Coronary artery (tissue), 2 donors: ENCODE measurements at places on chromosomes 11 and 22.

- no peak for DNase-seq
These were observed 32.5 kb downstream of the RTN3 start for GRCh38 chr11:63713766-63714165.

GRCh38 chr11:21944577-21944976, 248.3 kb upstream of the ANO5 start:
- no peak for DNase-seq

DNA sequence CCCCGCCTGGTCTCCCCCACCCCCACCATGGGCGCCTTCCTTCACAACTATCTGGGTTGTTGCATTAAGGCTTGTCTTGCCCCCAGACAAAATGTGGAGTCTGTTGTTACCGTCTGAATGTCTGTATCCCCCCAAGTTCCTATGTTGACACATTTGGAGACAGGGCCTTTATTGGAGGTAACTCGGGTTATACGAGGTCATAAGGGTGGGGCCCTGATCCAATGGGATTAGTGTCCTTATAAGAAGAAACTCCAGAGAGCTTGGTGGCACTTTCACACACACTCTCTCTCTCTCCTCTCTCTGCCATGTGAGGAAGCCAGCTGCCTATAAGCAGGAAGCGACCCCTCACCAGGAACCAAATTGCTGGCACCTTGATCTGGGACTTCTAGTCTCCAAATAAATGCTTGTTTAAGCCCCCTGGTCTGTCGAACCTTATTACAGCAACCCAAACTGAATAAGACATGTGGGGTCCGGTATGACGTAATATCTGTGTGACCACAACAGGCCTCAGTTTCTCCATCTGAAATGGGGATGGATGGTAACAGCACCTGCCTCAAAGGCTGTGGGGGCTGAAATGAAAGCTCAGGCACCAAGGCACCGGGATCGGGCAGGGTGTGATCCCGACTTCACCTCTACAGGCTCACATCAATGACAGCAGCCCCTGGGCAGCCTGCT, 222.3 kb downstream of the CTTN start:
- no peak for DNase-seq

GRCh38 chr22:27795696-27796517, 5.6 kb downstream of the MN1 start:
- DNase-seq = peak; percentile 72

DNA sequence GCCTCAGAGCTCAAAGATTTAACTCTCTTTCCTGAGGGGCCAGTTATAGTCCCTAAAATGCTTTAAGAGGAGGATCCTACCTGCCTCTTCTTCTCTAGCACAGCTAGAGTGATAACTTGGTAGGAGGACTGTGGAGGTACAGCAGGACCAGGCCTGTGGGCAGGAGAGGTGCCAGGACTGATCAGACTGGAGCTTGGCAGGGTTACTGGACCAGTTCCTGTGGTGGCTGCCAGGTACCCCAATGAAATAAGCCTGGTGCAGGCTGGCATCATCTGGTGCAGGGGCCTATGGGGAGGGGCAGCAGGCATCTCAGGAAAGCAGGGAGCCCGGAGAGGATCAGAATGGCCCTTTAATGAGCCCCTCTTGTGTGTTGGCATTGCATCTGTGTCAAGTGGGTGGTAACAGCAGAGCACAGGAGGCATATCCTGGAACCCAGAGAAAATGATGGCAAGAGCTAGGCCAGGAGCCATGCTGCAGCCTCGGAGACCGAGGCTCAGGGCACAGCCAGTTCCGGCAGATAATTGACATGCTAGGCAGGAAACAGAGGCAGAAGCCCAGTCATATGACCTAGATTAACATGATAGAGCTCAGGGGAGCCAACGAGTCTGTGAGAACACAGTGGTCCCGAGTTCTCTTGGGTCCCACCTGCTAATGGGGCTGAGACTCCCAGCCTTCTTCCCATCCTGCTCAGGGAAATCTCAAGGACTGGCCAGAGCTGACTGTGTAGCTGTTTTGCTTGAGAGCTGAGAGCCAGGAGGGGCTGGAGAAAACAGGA, 187.5 kb upstream of the ZBED5 start:
- no peak for DNase-seq

GRCh38 chr11:72618803-72619202, 55.4 kb downstream of the PDE2A start:
- DNase-seq = no peak

GRCh38 chr22:46280063-46280817, 12.4 kb downstream of the TTC38 start:
- DNase-seq = no peak

- DNase-seq = no peak
These were observed 160.1 kb upstream of the ZC3H12C start for GRCh38 chr11:109933126-109933525.

- no peak for DNase-seq
These were observed 9.9 kb downstream of the HTR3A start for GRCh38 chr11:113984781-113985180.

DNA sequence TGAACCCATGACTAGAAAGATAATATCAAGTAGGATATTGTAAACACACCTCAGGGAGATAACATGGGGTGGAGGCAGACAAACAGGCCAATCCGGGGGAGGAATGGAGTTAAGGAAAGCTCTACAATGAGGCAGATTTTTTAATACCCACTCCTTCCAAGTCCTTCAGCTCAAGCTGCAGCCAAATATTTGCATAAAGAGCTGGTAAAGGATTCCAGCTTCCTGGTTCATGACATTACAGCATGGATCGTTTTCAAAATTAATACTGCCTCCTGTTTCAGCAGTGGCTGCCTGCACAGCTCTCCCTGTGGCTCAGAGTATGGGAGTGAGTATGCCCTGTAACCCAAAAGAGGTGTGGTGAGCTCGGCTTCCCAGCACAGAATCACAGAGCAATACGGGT, 5.1 kb downstream of the POU2AF3 start:
- DNase-seq = no peak

DNA sequence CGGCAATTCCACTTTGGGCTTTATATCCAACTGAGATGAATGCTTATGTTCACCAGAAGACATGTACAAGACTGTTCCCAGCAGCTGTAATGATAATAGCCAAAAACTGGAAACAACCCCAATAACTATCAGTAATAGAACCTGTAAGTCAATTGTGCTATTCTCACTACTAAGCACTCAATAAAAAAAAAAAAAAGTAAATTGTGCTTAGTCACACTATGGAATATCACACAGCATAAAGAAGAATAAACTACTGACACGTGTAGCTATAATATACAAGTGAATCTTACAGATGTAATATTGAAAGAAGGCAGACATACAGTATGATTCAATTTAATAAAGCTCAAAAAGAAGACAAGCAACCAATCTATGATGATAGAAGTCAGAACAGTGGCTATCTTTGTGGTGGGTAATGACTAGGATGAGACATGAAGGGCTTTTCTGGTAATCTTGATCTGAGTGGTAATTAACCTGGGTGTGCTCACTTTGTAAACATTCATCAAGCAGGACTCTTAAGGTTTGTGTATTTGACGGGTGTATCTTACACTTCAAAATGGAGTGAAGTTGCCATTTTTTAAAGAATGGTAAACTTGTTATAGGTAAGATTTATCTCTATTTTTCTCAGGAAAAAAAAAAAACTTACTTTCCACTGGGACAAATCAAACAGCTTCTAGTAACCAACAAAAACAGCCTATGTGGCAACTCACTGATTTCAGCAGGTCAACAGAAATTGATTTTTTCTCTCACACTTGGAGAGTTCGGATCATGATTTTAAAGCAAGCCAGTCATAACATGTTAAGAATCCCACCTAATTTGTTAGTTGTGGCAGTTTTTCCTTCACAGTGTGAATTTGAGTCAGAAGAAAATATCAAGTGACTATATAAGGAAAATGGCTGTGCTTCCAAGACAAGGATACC, 84.2 kb downstream of the CCDC83 start:
- no peak for DNase-seq

DNA sequence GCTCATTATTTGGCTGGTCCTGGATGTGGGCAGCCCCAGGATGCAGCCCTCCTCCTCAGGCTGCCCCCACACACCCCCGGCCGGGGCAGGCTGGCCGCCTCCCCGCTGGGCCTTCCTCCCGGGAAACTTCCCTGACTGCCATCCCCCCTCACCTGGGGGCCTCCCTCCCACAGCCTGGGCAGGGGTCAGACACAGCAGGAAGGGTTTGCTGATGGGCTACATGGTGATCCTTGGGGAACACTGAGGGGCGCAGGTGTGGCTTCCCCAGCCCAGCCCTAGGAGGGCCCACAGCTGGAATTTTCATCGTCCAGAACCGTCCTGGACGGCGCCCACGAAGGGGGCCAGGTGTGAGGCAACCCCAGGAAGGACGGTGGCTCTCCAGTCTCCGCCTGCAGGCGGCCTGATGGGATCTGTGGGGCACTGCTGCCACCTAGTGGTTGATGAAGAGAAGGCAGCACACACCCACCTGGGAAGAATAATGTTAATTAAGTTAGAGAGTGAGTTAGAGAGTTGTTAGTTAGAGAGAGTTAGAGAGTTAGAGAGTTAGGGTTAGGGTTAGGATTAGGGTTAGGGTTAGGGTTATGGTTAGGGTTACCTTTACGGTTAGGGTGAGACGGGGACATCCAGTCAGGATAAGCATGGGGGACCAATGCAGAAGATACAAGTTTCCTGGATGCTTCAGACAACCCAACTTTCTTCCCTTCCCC, 75.9 kb upstream of the PRR5 start:
- DNase-seq = no peak

GRCh38 chr11:12133547-12134235, 23.3 kb downstream of the MICAL2 start:
- DNase-seq = no peak

DNA sequence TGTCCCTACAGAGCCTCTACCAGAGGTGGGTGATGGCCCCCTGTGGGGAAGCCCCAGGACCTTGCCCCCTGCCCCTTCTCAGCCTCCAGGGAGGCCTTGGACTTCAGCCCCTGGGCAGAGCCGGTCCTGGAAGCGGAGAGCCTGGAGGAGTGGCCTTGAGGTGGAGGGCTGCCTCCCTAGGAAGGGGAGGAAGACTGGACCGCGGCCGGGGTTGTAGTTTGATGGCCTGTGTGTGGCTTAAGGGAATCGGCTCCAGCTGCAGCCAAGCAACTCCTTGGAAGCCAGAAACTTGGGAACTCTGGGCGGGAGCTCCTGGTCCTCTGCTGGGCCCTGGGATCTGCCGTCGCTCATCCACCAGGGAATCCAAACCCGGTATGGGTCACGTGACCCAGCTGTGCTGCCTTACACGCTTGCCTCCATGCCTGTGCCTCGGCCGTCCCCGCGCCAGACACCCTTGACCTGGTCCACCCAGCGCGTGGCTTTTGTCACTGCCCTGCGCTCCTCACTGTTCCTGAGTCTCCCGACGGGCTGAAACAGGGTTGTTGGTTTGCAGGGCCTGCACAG, 23.5 kb upstream of the ARHGAP8 start:
- DNase-seq = no peak

DNA sequence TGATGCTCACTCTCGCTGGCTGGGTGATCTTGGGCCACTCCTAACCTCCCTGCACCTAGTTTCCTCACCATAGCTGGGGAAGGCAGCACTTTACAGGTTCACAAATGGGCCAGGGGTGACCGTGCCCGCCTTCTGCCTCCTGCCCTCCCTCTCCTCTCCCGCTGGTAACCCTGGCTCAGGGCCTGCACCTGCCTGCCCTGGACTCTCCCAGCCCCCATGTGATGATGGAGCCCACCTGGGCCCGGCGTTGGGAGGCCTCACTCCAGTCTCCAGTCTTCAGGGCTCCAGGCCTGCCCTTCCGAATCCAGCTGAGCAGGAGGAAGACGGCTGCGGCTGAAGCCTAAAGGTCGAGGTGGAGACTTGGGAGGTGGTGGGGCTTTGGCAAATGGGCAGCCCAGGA, 152.9 kb downstream of the CACNA1I start:
- peak; percentile 54 for DNase-seq

DNA sequence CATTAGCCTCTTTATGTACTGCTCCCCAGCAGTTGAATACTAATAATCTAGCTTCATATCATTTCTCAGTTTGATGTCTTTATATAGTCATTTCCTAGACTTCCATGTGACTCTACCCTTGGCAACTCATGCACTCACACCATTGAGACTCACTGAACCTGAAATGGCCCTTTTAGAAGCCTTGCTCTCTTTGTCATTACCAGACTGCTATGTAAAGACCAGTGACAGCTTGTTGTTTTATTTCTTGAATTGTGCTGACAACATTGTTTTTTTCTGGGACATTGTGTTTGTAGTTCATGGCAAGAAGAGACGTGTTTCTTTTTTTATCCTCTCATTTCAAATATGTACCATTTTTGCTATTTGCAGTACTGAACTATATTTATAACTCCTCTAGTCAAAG, 256.5 kb downstream of the CNTN5 start:
- no peak for DNase-seq

GRCh38 chr22:44838316-44839016, 86.1 kb downstream of the ARHGAP8 start:
- no peak for DNase-seq

GRCh38 chr11:17588721-17589120, 41.7 kb downstream of the OTOG start:
- peak; percentile 33 for DNase-seq

DNA sequence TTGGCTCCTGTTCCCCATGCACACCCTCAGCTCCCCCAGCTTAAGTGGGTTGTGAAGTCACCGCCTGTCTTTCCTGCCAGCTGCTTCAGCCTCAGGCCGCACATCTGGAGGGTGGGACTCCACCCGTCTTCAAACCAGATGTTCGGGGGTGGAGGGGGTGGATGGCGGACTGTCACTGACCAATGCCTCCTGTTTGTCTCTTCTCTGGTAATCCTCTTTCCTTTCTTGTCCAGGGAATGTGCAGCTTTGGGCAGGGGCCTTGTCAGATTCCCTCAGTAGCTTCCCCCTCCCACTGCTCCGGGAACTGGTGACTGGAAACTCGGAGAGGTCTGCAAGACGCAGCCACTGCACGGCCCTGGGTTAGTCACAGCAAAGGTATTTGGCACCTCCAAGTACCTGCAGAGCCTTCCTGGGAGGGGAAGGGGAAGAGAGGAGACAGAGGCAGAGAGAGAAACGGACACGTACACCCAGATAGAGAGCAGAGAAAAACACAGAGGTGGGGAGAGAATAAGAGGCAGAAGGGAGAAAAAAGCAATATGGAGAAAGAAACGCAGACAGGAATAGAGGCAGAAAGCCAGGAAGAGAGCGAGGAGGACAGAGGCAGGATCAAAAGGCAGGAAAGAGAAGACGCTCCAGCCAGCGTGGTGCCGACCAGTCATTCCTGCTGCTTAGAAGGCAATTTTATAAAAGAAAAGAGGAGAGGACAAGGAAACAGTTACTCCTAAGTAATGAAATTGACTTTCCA, 56.1 kb upstream of the TIMP3 start:
- no peak for DNase-seq

DNA sequence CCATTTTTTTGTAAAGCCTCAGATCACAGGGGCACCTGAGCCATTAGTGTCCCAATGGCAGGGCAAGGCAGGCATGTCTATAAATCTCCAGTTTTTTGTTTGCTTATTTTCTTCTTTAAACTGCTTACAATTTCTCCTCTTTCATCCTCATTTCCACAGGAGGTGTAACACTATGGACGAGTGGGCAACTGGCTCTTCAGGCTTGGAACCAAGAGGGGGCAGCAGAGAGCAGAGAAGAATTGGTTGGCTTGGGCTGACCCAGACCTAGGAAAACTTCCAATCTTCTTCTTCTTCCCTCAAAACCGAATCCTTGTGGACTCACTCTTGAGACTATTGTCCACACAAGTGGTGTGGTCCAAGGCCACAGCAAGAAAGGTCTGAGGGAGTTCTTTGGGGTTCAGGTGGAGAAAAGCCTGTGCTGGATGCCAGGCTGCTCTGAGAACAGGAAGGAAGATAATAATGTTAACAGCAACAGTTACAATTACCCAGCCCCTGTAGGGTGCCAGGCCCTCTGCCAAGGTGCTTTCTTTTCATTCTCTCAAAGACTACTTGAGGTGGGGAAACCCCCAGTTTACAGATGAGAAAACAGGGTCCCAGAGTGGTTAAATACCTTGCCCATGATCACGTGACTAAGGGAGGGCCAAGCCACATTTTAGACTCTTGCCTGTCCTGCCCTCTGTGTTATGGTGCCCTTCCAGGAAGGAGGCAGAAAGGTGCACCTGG, 70.7 kb upstream of the E2F8 start:
- DNase-seq = no peak
